ENCODE measurements at places on chromosomes 1 and 21.

- DNase-seq = no peak
These were observed 281.8 kb downstream of the VAV3 start for GRCh38 chr1:107683191-107683657.

- no peak for DNase-seq
These were observed 1.4 kb upstream of the ATP1B1 start for GRCh38 chr1:169105087-169105433.

GRCh38 chr1:9580942-9581341 lies 7.8 kb upstream of the TMEM201 start:
- DNase-seq = no peak

DNA sequence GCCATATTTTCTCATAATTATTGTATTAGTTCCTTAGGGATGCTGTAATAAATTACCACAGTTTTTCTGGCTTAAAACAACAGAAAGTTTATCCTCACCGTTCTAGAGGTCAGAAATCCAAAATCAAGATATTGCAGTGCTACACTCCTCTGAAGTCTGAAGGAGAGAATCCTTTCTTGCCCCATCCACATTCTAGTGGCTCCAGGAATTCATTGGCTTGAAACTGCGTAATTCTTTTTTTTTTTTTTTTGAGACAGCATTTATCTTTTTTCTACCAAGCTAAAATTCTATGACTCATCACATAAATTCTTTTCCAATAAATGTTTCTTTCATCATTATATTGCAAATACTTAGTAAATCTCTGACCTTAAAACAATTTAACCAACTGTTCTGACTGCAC lies 451.0 kb upstream of the RGS18 start:
- DNase-seq = no peak

- DNase-seq = no peak
These were observed 42.9 kb upstream of the ZNF326 start for GRCh38 chr1:89951766-89952604.

DNA sequence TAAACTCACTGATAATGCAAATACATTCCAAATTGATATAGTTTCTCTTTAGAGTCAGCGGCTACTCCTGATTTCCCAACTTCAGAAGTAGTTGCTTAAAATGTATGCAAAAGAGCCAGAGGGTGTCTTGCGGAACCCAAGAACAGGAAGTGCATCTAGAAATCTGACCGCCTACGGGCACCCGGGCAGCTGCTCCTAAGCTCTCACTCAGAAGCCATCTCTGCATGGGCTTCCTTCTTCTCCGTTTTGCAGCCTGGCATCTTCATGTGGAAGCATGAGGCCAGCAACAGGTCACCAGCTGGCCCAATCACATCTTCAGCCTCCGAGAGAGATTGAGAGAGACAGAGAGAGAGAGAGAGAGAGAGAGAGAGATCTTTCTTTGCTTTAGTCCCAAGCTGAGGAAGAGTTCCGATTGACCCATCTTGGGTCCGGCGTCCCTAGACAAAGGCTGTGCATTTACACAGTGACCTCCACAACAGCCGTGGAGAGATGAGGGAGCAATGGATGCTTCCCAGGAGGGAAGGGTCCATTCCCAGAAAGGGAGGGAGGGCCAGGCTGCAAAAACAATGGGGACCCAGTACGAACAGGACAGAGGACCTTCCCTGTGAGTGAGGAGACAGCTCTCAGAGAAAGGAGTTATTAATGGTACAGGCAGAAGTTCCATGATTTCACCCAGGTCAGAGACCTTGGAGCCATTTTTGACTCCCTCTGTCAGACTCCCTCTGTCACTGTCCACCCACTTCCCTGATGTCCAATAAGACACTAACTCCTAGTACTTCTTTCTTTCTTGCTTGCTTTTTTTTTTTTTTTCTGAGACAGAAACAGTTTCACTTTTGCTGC lies 28.2 kb upstream of the SLC30A1 start:
- DNase-seq = no peak

Data from stimulated activated CD8-positive, alpha-beta memory T cell treated with anti-CD3 and anti-CD28 coated beads, Interleukin-7, amount 100 ng/mL, for 1 hour (primary cell).